ENCODE measurements at places on chromosomes 3 and 15.

- DNase-seq, result peak; percentile 56
- peaks cover 40% of the 10 kb centered on the region for H3K27me3 ChIP-seq
- peaks cover 15% of the 10 kb centered on the region for H3K4me1 ChIP-seq
- peak overlapping the region; percentile 63 for H3K4me3 ChIP-seq
- no peak overlapping the region for H3K27ac ChIP-seq
Measured at GRCh38 chr3:181700168-181701087, 11.3 kb upstream of the SOX2 start.

DNA sequence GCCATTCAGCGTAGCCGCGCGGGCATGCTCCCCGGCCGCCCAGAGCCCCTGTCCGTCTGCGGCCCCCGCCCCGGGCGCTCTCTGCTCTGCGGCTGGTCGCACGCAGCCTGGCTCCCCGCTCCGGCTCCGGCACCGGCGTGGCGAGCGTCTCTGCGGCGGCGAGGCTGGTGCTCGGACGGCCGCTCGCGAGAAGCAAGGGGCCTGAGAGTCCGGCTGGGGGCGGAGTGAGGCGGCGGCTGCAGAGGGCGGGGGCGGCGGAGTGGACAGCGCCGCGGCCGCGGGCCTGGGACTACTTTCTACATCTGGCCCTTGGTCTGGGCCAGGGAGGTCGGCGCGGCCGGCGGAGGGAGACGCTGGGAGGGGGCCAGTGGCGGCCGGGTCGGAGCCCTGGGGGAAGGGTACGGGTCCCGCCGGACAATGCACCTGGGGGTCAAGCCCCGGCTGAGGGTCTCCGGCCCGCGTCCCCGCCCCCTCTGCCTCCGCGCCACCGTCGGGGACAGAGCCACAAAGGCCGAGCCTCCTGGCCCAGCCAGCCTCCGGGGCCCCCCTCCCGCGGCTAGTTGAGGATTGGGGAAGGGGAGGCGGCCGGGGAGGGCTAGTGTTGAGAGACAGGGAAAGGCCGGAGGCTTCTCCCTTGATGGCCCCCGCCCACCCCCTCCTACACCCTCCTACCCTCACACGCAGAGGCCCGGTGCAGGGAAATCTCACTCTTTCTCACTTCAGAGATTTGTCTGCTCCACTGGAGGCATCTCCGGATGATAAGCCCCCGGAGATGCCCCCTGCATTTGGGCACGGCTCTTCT lies at the start of gene PRTG:
Gene PRTG (minus strand): TSS at position 226 of the 802 bp plus-strand sequence. CDS start 221 bp downstream, at position 5.
- no peak within 1 kb of the TSS for H3K27ac ChIP-seq
- DNase-seq, result no peak
- peaks cover 13% of the 10 kb centered on the region for H3K27me3 ChIP-seq
- peak within 1 kb of the TSS; percentile 80 for H3K4me3 ChIP-seq

- no peak for DNase-seq
- peaks cover 6% of the 10 kb centered on the region for H3K36me3 ChIP-seq
- no peaks in the 10 kb centered on the region for H3K4me1 ChIP-seq
Measured at GRCh38 chr3:115369021-115369420, 221.9 kb upstream of the ZBTB20 start.

DNA sequence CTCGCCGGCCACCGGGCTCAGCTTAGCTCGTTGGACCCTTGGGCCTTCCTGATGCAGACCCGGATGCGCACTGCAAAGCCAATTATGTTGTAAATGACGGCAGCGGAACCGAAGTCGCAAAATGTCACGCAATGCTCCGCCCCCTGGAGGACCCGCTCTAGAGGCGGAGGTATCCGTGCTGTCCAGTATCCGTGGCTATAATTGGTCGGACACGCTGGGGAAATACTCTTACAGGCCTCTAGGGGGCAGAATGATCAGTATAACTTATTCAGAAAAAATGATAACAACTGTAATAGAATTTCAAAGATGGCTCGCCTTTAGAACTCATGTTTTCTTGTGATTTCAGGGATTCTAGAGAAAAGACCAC lies at the start of gene PRR23B:
Gene PRR23B (minus strand): TSS at position 59 of the 367 bp plus-strand sequence. CDS start 265 bp downstream, outside the sequence.
- peaks cover 4% of the 10 kb centered on the region for H3K27me3 ChIP-seq
- no peak within 1 kb of the TSS for H3K4me3 ChIP-seq
- H3K36me3 ChIP-seq, result no peaks in the 10 kb centered on the region

DNA sequence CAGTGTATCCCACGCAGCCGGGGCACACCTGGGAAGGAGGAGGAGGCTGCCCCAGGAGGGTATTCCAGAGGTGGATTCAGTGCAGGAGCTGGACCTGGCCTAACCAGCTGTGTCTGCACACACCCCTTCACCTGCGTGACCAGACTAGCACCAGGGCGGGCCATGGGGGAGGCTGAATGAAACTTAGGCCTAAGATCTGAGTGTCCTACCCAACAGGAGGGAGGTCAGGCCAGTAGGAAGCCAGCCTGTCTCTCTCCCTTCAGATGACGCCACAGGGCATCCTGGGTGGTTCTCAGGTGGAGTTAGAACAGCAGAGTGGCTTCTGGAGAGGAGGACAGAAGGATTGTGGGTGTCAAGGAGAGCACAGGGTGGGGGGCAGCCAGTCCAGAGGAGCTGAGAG lies 3.4 kb upstream of the SEMA3F start:
- peaks cover 16% of the 10 kb centered on the region for H3K4me1 ChIP-seq
- DNase-seq, result no peak
- H3K4me3 ChIP-seq, result no peak overlapping the region
- peaks cover 24% of the 10 kb centered on the region for H3K27me3 ChIP-seq
- H3K36me3 ChIP-seq, result no peaks in the 10 kb centered on the region
- H3K27ac ChIP-seq, result no peak overlapping the region
